ENCODE measurements at places on chromosomes 3 and 15.

DNA sequence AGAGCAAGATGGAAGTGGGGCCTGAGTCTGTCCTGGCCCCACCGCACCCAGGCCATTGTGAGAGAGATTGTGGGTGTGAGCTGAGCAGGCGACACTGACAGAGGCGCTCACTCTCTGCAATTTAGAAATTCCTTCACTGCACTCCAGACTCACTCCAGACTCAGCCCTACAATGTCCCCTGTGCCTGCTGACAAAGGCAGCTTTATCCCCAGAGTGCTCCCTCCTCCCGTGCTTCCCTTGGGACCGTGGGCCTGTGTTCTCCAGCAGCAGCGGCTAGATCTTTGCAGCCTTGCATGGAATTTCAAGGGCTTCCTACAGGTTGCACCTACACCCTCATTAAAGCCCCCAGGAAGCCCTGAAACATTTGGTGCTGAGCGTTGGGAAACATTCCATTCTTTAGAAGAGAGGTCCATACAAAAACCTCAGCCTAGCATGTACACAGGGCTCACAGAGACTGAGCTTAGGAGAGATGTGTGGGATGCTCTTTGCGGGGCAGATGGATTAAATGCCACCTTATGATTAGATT, 1.3 kb upstream of the IL16 start:
- DNase-seq = no peak

- DNase-seq = no peak
Measured at GRCh38 chr3:84965141-84965540, 6.4 kb downstream of the CADM2 start.

DNA sequence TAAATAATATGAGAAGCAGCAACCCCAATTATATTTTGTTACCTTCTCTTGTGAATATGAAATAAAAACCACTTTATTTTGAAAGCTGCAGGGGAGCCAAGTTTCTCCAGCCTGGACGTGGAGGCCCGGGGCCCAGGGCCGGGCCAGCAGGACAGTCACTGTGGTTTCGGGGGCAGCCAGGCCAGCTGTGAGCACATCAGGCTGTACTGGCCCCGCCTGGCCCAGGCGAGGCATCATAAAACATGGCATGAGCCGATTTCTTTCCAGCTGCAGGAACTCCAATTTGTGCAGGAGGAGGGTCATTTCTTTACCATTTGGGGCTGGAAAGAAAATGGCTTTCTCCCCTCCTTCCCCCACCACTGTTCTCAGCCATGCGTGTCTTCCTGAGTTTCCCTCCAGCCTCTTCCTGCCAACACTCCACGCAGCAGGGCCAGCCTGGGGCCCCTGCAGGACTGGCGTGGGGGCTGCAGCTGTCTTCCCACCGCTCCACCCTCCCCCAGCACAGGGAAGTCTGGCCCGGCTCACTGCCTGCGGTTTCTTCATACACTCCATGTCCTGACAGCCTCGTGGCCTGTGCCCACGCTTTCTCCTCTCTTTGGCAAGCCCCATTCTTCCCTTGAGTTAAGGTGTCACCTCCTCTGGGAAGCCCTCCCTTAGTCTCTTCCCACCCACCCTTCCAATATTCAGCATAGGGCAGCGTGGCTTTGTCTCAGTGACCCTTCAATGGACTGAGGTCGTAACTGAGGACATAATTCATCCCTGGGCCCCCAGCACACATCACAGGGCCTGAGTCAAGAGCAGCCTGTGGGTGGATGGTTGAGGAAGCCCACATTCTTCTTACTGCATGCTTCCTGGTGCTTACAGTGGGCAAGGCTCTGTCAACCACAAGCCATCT, 135.8 kb downstream of the CHSY1 start:
- no peak for DNase-seq

- no peak for DNase-seq
Measured at GRCh38 chr15:33453761-33454160, 143.0 kb downstream of the RYR3 start.

DNA sequence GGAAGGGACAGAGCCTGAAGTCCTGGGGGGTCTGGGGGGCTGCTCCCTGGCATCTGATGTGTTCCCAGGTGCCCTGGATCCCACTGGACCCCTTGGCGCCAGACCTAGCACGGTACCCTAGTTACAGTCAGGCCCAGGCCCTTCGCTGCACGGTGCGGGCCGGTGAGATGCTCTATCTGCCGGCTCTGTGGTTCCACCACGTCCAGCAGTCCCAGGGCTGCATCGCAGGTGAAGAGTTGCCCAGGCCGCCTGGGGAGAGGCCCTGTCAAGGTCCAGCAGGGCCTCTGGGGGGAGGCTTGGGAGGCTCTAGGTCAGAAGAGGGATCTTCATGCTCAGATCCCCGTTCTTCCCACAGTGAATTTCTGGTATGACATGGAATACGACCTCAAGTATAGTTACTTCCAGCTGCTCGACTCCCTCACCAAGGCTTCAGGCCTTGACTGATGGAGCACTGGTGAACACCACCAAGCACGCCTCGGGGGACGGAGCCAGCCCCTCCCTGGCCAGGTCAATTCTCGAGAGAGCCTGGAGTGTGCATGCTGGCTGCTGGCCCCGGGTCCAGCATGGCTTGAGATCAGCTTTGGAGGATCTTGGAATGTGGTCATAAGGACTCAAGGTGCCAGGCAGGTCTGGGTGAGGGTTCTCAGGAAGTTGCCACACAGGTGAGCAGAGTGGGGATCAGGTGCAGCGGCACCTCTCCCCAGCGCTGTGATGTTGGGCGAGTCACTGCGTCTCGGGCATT, 1.8 kb upstream of the PLA2G4B start:
- DNase-seq = no peak

GRCh38 chr3:157300981-157301663, 135.5 kb upstream of the PTX3 start:
- DNase-seq = no peak

GRCh38 chr15:65583701-65584100, 27.2 kb downstream of the INTS14 start:
- DNase-seq = peak; percentile 67

- DNase-seq = no peak
Measured at GRCh38 chr15:48112242-48112641, 8.5 kb upstream of the SLC24A5 start.

DNA sequence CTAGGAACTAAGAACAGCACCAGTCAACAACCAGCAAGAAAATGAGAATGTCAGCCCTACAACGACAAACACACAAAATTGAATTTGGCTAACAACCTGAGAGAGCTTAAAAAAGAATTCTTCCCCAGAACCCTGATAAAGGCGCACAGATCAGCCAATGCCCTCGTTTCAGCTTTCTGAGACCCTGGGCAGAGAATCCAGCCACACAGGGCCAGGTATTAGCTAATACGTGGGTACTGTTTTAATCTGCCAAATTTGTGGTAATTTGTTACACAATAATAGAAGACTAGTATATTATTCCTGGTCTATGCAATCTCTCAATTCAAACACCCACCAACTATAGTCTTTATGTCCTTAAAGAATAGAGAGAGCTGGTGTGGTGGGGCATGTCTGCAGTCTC, 291.6 kb upstream of the GADL1 start:
- DNase-seq = no peak

- no peak for DNase-seq
Measured at GRCh38 chr3:73010158-73010557, 13.5 kb downstream of the PPP4R2 start.

DNA sequence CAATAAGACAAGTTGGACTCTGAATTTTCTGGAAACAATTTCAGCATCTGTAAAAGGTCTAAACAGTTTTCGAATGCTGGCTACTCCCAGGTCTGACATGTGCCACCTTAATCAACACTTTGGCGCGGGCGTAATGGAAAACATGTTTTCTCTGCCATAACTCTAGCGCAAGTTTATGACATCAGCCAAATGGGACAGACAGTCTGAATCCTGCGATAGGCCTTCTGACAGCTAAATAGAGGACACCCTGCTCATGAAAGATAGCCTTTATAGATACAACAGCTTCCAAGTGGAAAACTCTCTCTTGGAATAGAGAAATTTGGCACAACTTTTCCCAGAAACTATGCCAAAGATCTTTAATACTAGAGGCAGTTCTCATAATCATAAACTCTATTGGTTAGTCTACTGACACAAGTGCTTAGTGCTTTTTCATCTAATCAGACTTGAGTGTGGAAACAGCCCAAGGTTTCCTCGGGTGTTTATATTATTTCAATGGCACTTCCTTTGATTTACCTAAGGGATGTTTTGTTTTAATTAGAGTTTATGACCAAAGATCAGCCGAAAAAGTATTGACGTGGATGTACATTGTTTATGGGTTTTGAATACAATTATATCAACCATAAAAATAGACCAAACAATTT, 120.1 kb upstream of the DPH6 start:
- no peak for DNase-seq

GRCh38 chr3:101970905-101971304, 121.6 kb downstream of the NFKBIZ start:
- DNase-seq = no peak

GRCh38 chr3:138588445-138588844, 5.6 kb downstream of the CEP70 start:
- no peak for DNase-seq

DNA sequence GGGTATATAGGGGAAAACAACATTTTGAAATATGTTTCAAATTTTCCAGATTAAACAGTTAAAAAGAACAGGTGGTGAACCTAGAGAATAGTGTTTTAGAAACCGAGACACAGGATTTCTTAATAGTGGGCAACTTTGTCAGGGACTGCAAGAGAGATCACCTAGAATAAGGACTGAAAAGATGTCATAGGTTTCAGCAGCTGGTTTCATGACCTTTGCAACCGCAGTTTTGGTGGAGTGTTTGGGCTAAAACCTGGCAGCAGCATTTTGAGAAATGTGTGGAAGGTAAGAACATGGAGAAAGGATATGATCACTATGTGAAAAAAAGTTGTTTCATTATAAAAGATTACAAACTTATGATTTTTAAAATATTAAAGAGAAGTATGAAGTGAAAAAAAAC, 34.9 kb downstream of the PRKCI start:
- DNase-seq = no peak

DNA sequence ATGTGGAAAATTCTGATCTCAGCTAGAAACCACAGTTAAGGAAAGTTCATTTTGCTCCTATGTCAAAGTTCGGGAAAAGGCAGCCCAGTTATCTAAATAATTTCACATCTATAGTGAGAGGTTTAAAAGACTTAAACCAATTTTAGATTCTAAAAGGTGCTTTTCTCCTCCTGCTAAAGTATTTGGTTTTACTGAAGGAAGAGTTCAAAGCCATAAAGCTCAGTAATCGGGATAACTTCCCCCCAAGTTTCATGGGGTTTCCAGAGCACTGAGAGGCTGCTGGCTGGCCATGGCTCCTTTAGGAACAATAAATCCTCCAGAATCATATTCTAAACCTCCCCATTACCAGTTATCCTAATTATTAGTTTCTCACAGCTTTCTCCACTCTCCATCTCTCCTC, 38.2 kb downstream of the ZIC4 start:
- no peak for DNase-seq

DNA sequence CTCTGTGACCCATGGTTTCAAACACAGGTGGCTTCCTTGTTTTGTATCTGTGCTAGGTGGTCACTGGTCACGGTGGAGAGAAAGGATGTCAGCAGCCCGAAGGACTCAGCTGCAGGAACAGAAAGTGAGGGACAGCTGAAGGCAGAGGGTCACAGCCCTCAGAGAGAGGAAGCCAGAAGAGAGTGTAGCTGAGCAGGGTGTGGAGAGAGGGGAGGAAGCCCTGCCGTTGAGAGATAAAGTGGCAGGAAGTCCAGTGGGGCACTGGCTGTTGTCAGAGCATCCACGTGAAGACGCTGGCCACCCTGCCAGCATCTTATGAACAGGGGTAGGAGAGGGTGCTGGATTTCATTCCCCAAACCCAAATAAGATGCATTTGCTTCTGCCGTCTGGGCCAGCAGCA, 36.9 kb downstream of the LIMD1 start:
- DNase-seq = no peak

GRCh38 chr3:58625196-58625824, 41.3 kb downstream of the FAM3D start:
- no peak for DNase-seq

- DNase-seq = no peak
Measured at GRCh38 chr3:58536501-58537411, at the start of gene ACOX2. ACOX2 (minus strand) TSS chr3:58537190; CDS start chr3:58535106, 2,084 bp downstream.

Data from CD4-positive, alpha-beta T cell treated with Interleukin-2 at 100 ng/mL for 4 hours (primary cell).